ENCODE measurements at places on chromosomes 16 and 17.

DNA sequence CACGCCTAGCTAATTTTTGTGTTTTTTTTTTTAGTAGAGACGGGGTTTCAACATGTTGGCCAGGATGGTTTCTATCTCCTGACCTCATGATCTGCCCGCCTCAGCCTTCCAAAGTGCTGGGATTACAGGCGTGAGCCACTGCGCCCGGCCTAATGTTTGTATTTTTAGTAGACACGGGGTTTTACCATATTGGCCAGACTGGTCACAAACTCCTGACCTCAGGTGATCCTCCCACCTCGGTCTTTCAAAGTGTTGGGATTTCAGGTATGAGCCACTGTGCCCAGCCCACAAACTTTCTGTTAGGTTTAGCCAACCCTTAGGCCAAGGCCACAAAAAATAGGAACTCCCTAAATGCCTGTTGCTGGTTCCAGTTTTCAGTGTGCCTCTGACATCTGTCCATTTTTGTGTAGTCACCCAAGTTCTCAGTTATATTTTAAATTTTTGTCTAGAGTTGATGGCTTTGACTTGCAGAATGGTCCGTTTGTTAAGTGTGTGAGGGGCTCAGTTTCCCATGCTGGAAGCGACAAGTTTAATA is 12.7 kb downstream of the CCL16 start:
- no peak for ATAC-seq

DNA sequence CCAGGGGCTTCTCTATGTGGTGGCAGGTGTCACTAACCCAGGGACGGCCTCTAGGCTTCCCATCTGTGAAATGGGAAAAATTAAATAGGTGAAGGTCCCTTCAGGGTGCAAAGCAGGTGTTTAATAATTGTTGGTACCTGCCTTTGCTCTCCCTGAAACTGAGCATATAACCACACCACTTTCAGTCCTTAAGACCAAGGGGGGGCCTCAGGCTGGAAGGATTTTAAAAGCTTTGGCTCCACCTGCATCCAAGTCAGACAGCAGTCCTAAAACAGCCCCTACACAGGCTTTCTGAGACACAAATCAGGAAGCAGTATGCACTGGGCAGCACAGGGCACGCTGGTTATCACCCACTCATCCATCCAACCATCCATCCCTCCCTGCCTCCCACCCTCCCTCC is 55.0 kb downstream of the TK2 start:
- ATAC-seq, result no peak

DNA sequence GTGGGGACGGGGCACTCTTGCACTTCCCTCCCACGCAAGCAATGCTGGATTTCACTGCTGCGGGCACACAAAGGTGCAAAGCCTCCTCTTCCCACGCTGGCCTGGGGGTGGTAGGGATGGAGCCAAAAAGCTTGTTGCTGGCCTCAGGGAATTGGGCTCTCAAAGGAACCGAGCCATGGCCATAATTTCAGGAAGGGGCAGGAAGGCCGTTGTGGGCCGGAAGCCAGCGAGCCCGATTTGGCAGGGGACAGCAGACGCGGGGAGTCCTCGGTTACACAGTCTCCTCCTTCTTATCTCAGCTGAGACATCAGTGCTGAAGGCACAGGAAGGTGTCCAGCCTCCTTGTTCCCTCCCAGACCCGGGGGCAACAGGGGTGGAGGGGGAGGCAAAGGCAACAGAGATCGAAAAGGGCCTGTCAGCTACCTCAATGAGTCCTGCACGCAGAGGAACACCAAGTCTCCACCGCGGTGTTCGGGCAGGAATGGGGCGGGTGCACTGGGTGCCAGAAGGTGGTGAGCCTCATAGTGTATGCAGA is 59.5 kb downstream of the SLFN11 start:
- ATAC-seq, result no peak

DNA sequence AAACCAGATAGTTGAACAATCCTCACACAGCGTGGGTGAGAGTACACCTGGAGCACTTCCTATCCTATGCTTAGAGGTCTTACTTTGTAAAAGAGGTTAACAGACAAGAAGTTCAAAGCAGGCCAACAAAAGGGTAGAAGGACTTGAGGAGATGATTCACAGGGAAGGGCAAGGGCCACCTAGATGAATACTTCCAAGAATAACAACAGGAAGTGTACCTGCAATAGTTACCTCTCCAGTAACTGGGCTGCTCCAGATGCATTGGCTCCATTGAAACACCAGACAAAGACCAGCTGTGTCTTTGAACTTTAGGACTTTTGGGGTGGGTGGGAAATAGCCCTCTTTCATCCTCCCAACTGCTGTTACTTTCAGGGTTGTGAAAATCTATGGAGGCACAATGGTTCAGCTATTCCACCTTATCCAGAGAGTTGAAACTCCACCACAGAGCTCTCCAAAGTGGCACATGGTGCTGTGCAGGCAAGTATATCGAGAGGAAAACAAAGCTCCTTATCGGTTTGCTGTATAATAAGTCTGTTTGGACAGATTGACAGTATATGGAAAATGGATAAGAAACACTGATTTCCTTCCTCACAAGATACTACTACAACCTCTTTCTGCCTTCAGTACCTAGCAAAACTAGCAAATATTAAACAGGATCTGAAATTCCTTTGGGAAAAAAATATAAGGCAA is 22.7 kb downstream of the RNF43 start:
- no peak for ATAC-seq

- ATAC-seq, result no peak
Observed at GRCh38 chr16:27232061-27232900, 29.0 kb downstream of the KDM8 start.

Data from SK-N-SH treated with all-trans-retinoic acid at 6 μM for 48 hours (cell line).